ENCODE measurements at places on chromosomes 12 and 14.

DNA sequence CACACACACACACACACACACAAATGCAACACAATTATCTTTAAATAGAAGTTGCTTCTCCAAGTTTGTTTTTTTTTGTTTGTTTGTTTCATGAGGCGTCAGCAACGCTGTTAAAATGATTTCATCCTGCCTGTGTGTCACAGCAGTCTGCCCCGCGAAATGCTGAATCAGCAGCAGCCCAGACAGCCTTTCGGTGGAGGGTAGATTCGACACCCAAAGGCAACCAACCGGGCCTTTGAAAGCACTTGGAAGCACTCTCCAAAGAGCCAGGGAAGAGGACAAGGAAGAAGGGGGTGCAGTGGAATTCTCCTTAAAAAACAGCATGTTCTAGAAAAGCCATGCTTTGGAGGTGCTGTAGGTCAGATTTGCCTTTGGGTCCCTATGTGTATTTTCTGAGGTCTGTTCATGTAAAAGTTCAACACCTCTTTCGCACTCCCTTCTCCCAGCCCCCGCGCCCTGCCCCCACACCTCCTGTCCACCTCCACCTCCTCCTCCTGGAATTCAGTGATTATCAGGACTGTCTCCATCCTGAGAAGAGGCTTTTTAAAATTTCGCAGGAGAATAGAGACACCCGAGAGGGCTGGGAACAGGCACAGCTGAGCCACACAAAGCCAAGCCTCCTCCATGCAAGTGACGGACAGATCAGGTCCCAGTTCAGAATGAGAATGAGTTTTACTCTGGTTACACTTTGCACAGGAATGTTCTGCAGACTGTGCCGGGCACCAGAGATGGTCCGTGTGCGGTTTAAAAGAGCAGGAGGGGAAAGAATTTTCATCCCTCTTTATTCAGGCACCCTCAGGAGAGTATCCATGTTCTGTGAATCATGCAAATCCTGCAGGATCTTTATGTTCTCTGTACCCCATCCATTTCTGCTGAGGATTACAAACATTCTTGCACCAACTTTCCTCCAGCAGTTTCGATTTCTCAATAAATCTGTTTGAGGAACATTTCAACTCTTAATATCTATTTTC is 177.9 kb downstream of the ETV6 start:
- no peak for DNase-seq

GRCh38 chr14:64566651-64567122 is 16.9 kb downstream of the PPP1R36 start:
- no peak for DNase-seq

- DNase-seq, result no peak
These were observed 96.0 kb upstream of the PCED1B start for GRCh38 chr12:46983393-46983793.

DNA sequence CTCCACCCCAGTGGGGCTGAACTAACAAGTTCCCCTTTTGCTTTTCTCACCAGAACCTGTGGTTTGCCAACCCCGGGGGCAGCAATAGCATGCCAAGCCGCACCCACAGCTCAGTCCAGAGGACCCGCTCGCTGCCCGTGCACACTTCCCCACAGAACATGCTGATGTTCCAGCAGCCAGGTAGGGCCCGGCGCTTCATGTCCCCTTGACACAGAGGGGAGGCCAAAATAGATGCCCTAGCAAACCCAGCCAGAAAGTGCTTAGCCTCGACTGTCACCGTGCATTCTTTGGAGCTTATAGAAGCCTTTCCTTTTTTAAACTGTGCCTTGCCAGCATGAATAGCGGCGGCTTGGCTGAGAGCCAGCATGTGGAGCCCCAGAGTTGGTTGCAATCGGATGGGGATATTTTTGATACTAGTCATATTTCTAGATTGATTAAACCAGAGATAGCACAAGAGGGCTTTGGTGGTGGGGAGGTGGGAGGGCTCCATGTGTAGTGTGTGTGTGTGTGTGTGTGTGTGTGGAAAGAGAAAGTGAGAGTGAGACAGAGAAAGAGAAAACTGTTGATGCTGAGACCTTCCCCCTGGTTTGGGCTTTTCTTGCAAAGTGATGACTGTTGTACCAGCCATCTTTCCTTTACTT is 126.1 kb downstream of the GCH1 start:
- peak; percentile 33 for DNase-seq

DNA sequence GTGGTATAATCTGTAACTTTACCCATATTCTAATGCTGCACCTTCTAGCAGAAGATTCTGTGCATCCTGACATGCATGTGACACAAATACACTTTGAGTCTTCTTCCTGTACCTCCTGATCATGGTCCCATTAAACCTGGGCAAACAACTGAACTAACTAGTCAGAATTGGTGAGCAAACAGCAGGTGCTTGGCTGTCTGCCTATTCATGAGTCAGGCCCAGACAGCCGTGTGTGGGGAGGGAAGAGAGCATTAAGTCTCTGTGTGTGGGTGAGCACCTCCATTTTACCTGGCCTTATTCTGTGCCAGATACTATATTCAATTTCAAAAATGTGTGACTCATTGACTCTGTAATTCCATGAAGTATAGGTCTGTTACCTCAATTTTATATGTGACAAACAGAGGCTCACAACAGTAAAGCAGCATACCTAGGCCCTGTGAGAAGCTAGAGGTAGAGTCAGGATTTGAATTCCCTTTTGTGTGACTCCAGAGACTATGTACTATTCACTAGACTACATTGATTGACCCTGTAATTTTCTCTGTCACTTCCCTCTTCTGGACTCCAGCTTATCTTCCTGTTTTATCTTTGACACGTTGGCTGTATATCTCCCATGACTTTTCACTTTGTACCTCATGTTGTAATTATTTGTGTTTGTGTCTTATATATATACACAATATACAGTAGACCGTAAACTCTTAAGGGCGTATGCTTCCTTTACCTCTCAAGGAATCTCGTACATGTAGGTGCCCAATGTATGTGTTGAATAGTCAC is 32.2 kb downstream of the SUSD6 start:
- DNase-seq, result no peak

DNA sequence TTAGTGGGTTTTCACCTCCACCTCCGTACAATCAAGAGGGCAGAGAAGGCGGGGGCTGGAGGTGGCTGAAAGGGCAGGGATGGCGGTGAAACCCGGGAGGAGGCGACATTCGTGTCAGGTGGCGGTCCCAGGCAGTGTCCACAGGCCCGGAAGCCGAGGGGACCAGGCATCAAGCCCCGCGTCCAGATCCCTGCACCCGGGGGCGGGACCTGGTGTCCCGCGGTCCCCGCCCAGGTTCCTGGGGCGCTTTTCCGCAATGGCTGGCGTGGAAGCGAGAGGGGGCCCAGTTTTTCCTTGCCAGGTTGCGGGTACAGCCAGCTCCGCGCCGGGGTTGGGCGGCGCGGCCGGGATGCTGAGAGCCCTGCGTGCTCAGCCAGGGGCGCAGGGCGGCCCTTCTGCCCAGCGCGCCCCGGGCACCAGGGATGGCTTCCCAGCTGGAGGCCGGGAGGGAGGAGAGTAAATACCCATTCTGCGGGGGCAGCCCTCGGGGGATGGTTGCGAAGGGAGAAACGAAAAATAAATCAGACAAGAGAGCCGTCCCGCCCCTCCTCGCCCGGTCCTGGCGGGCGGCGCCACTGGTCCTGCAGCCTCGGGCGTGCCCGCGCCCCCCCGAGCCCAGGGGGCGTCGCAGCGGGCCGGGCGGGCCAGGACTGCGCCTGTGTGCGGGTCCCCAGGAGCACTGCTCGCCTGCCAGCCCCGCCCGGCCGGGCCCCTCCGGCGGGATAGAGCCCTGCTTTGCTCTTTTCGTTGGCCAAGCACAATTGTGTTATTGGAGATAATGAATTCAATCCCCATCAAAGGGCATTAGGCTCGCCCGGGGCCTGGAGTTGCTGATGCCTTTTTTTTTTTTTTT is 11.5 kb downstream of the FOXA1 start:
- no peak for DNase-seq

DNA sequence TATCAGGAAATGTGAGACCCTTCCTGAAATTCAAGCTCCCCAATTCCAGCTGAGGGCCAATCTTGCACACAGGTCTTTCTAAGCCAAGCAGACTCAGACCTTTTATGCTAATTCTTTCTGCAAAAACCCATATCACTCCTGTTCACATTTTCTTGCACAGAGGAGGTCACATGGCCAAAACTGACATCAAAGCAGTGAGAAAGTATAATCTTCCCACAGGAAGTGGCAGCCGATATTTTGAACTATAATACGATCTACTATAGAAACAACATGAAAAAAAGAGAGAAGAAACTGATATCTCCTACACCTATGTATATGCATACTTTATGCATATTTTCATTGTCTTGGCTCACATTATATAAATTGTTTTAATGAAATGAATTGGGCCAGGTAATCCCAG is 132.9 kb upstream of the SSTR1 start:
- no peak for DNase-seq

- DNase-seq, result no peak
These were observed 158.6 kb downstream of the ANO4 start for GRCh38 chr12:100953217-100953616.

GRCh38 chr12:26406813-26407212 is 211.4 kb downstream of the SSPN start:
- DNase-seq, result no peak

- DNase-seq, result no peak
These were observed 45.4 kb upstream of the TMED10 start for GRCh38 chr14:75221797-75222196.

GRCh38 chr12:21780786-21781185 is 6.3 kb upstream of the KCNJ8 start:
- DNase-seq, result no peak

DNA sequence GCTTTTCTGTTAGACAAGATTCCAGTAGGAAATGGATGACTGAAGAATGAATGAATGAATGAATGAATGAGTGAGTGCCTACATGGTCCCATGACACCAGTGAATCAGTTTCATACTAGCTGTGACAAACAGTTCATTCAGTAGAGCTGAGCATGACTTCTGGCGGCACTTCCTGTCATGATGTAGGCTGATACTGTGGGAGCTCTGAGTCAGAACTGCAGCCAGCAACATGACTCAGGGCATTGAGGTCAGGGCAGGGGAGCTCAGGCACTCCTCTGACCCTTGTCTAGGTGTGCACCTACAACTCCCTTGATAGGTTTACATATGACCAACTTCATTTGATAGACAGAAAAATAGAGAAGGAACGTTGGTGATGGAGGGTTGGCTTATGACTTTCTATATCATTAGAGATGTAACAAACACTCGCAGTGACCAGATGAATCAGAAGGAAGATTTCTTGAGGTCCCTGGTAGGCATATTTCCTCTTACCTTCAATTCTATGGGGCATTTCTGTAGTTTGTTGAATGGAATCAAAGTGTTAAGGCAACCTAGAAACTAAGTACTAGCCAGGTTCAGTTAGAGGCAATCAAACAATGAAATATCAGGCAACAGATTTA is 139.3 kb upstream of the ARHGAP5 start:
- no peak for DNase-seq

- DNase-seq, result no peak
These were observed 4.3 kb upstream of the NIN start for GRCh38 chr14:50835280-50835679.

- no peak for DNase-seq
These were observed 113.6 kb downstream of the DAD1 start for GRCh38 chr14:22475381-22475780.

GRCh38 chr14:30020271-30020670 is 92.6 kb upstream of the PRKD1 start:
- no peak for DNase-seq

DNA sequence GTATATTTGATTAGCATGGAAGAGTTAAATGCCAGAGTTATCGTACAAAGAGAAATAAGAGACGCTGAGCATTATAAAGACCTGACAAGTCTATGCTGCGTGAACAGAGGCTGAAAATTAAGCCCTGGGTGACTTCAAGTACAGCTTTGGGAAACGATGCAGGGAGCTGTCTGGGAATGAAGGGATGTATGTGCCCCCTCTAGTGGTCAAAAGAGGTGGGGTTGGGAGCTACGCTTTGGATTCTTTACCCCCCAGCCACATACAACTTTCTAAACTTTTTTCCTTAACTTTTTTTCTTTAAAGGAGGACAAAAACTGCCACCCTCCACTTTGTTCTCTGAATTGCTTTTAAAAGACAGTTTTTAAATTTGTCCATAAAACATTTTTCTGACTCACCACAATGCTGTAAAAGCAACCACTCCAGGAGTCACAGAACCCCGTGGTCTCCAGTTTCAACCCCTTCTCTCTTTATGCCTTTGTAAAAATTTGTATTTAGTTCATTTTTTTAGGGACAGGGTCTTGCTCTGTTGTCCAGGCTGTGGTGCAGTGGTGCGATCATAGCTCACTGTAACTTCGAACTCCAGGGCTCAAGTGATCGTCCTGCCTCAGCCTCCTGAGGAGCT is 59.4 kb downstream of the ZNF664 start:
- DNase-seq, result peak; percentile 83

DNA sequence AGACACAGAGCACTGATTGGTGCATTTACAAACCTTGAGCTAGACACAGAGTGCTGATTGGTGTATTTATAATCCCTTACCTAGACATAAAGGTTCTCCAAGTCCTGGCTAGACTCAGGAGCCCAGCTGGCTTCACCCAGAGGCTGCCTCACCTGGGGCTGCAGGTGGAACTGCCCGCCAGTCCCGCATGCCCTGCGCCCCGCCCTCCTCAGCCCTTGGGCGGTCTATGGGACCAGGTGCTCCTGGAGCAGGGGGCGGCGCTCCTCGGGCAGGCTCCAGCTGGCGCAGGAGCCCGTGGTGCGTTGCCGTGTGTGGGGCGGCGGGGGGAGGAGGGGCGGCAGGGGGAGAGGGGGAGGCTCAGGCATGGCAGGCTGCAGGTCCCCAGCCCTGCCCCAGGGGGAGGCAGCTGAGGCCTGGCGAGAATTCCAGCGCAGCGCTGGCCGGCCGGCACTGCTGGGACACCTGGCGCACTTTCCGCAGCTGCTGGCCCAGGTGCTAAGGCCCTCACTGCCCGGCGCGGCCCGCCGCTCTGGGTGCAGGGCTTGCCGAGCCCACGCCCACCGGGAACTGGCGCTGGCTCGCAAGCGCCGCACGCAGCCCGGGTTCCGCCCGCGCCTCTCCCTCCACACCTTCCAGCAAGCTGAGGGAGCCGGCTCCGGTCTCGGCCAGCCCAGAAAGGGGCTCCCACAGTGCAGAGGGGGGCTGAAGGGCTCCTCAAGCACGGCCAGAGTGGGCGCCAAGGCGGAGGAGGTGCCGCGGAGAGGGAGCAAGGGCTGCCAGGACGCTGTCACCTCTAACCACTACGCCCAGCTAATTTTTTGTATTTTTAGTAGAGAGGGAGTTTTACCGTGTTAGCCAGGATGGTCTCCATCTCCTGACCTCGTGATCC is 3.1 kb upstream of the SLCO1B3 start:
- no peak for DNase-seq

DNA sequence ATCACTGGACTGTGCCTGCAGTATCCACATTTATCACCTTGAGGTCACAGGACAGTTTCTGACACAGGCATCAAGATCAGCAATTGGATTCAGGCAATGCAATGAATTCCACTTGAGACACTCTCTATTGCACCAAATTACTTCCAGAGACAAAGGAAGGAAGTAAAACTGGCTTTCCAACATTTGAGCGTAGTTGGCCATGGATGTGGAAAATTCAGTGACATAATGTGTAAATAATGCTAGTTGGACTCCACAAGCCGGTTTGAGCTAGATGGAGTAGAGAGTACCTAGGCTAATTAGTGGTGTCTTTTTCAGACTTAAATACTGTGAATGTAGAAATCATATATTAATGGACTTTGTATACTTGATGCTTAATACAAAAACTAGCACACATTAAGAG is 168.3 kb upstream of the SYT1 start:
- DNase-seq, result no peak

GRCh38 chr14:95132760-95133159 is 24.6 kb downstream of the DICER1 start:
- no peak for DNase-seq

- no peak for DNase-seq
These were observed 52.4 kb upstream of the CDKN3 start for GRCh38 chr14:54344445-54344844.

GRCh38 chr12:82458101-82458500 is 99.8 kb downstream of the METTL25 start:
- DNase-seq, result no peak

Data from SK-N-SH (cell line).